Activated T-helper 2 cell treated with anti-CD3 and anti-CD28 coated beads, Interferon-gamma antibody, Interleukin-2, Interleukin-4, amounts not matched to agents 10 μg/mL and 5 μg/mL and 100 μg/mL, durations not matched to agents 14 hours and 24 hours and 36 hours (primary cell): ENCODE measurements at places on chromosomes 6 and 20. TPM values are rescaled to one million over a fixed set of nuclear protein-coding genes. Genes with fewer than 3 reads are reported as not detected.
A peak's percentile ranks its signal among the peaks of the same experiment; 100 is the strongest.

DNA sequence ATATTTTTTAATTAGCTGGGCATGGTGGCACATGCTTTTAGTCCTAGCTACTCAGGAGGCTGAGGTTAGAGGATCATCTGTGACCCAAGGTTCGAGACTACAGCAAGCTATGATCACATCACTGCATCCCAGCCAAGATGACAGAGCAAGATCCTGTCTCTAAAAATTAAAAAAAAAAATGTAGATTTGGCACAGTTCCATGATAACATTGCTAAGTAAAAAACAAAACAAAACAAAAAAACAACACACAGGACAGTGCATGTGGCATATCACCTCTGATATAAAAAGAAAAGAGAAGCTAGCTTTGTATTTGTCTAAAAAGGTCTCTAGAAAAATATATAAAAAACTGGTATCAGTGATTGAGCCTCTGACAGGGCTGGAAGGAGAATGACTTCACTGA is 24.6 kb downstream of the RNF24 start:
- no peak for DNase-seq

DNA sequence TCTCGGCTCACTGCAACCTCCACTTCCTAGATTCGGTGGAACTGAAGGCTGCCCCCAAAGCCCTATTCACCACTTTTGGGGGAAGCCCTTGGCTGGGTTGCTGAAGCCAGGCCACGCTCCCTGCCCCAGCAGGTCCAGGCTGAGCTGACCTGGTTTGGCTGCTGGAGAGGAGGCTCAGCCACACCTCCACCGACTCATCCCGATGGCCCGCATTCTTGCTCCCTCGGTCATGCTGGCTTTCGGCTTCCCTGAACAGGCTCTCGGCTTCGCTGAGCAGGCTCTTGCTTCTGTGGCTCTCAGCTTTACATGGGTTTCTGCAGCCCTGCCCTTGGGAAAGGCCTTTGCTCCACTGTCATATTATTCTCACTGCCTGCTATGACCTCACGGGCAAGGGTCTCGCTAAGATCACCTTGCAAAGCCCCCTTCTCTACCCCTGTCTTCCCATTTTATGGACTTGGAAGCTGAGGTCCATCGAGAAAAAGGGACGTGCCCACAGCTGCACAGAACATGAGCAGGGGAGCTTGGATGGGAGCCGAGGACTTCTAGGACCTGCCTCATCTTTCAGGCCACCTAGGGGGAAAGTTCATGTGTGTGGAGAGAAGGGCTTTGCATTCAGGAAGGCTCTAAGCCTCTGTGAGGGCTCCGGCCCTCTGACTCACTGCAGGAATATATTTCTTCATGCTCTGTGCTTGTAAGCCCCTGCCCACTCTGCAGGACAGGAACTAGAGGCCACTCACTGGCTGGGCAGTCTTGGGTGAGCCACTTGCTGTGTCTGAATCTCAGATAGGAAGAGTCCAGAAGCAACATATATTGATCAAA is 15.6 kb downstream of the ARHGAP40 start:
- no peak for DNase-seq

GRCh38 chr6:109531446-109531845 is 48.4 kb upstream of the ZBTB24 start:
- no peak for DNase-seq

GSTA5 gene
- not detected in 2 replicates for total RNA-seq

GRCh38 chr6:55239099-55239498 is 64.8 kb downstream of the HCRTR2 start:
- DNase-seq = no peak

SLC17A3 gene
- 1.6 TPM in 2 replicates for total RNA-seq

- no peak for DNase-seq
Measured at GRCh38 chr20:49276961-49277785, 684 bp downstream of the ZNFX1 start.

DNA sequence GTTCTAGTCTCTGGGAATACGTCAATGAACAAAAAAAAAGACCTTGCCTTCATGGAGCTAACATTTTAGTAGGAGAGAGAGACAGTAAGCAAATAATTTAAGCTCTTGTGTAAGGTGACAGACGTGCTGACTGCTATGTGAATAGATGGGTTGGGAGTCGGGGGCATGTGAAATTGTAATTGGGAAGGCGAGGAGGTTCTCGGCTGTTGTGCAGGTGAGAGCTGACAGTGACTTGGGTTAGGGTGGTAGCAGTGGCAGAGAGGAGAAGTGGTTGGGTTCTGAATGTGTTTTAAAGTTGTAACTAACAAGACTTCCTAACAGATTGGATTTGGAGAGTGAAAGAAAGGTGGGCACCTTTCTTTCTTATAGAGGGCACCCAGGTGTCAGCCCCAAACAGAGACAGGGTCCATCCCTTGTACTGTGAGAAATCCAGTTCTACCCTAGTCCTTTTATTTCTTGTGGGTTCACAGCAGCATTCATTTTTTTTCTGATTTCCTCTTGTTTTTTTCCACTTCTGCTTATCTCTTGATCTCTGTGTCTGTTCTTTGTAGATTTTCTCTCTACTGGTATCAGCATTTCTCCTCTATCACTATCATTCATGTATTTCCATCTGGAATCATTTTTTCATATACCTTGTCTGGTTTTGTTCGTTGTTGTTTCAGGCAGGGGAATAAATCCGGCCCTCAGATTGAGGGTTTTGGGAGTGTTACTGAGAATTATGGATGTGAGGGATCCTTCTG is 15.4 kb upstream of the MYLK2 start:
- DNase-seq = no peak

DNA sequence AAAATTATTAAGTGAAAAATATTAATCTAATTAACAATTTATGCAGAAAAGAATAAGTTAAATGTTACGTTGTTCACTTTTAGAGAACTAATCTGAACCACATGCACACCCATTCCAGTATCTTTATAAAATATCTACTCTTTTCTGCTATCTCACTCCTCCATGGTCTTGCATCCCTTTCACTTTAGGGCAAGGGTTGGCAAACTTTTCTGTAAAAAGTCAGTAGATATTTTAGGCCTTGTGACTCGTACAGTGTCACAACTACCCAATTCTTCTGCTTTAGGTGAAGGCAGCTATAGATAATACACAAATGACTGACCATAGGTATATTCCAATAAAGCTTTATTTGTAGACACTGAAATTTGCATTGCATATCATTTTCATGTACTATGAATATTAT is 39.7 kb upstream of the SUPT3H start:
- no peak for DNase-seq

GRCh38 chr6:150038202-150039062 is 13.1 kb upstream of the RAET1L start:
- no peak for DNase-seq

SUMO4 gene
- total RNA-seq = 7.7 and 7.8 TPM in 2 replicates

KCNK16 gene
- total RNA-seq = not detected in 2 replicates

- DNase-seq = no peak
Measured at GRCh38 chr6:37127961-37128862, 41.7 kb upstream of the PIM1 start.

DNA sequence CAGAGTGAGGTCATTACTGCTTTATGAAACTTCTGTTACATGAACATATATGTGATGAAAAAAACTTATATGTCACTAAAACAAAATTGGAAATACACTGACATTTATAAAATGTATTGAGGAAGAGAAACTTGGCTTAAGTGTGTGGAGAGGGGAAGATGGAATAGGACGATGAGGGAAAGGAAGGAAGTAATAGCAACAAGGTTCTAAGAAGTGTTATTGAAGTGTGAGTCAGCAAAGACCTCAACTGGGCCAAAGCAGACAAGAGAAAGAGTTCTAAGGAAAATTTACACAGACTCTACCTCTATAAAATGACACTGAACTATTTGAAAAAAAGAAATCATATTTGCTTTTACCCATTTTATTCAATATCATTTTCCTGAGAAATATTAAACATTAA is 38.3 kb downstream of the SNX3 start:
- no peak for DNase-seq

FLRT3 gene
- total RNA-seq = not detected in 2 replicates

TDRD6 gene
- total RNA-seq = not detected in 2 replicates

GRCh38 chr6:132797951-132798868 is at the start of gene SLC18B1:
Gene SLC18B1 (minus strand): TSS chr6:132798637. CDS start chr6:132798456, 181 bp downstream.
- peak; percentile 26 for DNase-seq

NRSN1 gene
- total RNA-seq = not detected in 2 replicates

DNA sequence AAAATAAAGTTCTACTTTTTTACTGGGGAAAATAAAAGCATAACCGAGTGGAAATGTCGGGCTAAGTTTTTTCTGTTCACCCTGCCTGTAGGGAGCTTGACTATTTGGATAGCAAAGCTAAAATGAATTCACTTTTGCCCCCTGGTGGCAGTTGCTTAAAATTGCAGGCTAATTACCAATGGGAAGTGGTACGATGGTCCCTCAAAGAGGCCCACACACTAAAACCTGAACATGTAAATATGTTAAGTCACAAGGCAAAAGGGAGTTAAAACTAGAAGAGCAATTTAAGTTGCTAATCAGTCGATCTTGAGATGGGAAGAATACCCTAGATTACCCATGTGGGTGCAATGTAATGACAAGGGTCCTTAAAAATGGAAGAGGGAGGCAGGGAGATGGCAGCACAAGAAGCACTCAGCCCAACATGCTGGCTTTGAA is 916 bp upstream of the SUN5 start:
- no peak for DNase-seq

KCNB1 gene
- total RNA-seq = 0.05 TPM in 1 of 2 replicates, not detected in the other

HCK gene
- total RNA-seq = not detected in 2 replicates

DNA sequence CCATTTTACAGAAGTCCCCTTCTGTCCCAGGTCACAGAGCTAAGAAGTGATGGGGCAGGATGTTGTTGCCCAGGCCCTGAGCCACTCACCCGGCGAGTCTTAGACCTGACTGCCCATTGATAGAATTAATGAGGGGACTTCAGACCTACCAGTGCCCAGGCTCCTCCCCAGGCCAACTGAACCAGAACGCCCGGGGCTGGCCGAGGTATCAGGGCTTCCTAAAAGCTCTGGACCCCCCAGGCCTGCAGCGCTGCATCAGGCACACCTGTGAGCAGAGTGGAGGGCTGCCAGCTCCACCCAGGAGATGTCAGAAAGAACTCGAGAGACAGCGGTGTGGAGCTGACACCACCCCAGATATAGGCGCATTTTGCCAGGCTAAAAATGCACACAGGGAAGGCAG is 3.5 kb downstream of the GPR31 start:
- no peak for DNase-seq

RBM24 gene
- total RNA-seq = not detected in 2 replicates

DNA sequence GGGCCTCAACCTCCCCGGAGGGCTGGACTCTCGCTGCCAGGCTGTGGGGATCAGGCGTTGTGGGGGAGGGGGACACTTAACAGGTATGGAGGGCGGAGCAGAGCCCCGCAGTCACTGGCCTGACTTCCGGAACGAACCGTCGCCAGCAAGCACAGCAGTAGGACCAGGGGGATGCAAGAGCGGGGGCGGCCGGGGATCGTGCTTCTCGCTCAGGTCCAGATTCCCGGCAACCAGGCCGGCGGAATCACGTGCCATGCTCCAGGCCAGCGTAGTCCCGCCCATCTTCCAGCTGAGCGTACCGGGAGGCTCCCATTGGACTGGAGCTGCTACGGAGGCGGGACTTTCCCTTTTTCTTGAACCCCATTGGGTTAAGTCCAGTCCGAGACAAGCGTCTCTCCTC is 10.0 kb upstream of the POU5F1 start:
- no peak for DNase-seq

GRCh38 chr6:36504982-36505381 is 42.3 kb downstream of the STK38 start:
- no peak for DNase-seq

- DNase-seq = peak; percentile 35
Measured at GRCh38 chr6:18155864-18156421, 721 bp downstream of the KDM1B start.

TRIM31 gene
- total RNA-seq = not detected in 2 replicates

DNA sequence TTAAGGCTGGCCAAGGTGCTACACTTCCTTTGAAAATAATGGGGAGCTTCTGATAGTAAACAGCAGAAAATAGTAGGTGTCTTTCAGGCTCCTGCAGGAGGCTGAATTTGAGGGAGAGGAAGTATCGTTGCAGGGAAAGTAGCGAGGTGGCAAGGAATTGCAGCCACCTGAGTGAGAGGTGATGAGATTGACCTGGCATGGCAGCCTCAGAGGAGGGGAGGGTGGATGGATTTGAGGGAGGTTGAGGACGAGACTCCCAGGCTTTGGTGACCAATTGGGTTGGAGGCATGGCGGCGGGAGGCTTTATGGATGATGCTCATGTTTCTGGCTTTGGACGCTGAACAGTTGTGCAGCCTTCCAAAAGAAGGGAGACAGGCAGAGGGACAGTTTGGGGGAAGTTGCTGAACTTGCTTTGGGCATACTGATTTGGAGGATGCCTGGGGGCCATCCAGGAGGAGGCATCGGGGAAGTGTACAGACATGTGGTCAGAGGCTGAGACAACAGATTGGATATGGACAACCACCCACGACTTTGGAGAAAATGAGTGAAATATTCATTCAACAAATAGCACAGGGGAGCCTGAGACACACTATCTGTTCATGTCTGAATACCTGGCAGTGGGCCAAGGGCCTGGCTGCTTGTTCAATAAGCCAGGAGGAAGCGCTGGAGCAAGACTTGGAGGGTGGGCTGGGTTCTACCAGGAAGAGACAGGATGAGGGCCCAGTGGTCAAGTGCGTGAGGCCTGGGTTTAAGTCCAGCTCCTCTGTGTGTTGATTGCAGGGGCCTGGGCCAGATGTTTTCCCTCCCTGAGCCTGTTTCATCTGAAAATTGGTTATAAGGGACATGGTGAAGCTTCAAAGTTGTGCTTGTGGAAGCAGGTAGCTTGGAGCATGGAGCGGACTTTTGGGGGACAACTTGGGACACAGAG is 113.2 kb downstream of the CEBPB start:
- DNase-seq = no peak

- no peak for DNase-seq
Measured at GRCh38 chr20:37096415-37097041, 731 bp upstream of the RBL1 start.

MMP24 gene
- total RNA-seq = not detected in 2 replicates

DNA sequence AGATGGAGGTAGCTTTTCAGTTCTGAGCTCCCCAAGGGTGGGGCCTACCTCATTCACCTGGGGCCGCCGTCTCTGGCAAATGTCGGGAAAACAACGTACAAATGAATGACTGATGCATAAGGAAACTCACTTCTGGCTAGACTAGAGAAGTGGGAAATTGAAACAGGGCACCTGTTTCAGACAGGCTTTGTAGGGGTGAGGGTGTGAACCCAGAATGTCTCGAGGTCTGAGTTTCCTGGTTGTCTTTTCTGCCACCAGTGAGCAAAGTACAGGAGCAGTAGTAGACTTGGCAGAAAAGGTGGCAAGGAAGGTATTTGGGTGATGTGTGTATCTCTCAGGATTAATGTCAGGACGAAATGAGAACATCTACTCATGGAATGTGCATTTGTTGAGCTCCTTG is 308.5 kb downstream of the CLIC5 start:
- DNase-seq = no peak

ADGB gene
- total RNA-seq = 0.39 TPM in 1 of 2 replicates, not detected in the other

DNA sequence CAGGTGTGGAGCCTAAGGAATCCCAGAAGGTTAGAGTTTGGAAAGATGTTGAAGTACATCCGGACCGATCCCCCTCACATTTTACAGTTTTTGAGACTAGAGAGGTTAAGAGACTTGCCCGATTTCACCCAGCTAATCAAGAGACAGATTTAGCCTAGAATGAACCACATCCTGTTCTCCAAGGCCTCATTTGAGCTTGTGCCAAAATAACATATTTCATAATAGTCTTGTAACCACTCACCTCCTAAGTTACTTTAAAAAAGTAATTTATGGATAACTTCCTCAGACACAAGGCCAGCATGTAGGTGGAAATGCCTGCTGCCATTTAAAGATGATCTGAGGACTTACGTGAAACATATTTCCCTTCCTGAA is 39.8 kb upstream of the ARHGAP18 start:
- no peak for DNase-seq

GRCh38 chr6:87110636-87111035 is 15.7 kb upstream of the CGA start:
- no peak for DNase-seq

- DNase-seq = no peak
Measured at GRCh38 chr6:73180763-73181619, 44.3 kb downstream of the KHDC1L start.

- DNase-seq = no peak
Measured at GRCh38 chr6:43718387-43719105, 31.0 kb upstream of the MRPS18A start.
